GM04504 (cell line): ENCODE measurements at places on chromosomes 3 and 15.

DNA sequence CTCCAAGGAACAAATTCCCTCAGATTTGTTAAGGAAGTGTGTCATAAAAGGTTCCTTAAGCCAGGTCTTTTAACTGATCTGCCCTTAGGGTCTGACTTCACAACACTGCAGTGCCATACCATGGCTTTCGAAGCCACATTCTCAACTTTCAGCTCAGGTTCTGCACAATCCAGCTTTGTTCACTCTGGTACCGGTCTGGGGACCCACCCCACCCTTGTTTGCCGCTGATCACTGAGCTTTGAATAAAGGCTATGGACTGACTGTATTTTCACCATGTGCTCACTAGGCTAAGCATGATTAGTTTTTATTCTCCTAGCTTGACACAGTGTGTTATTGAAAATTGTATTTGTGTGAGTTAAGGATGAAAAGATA, 15.9 kb downstream of the SNX1 start:
- DNase-seq = no peak

GRCh38 chr3:133393691-133394474, 6.0 kb upstream of the BFSP2 start:
- DNase-seq = no peak

DNA sequence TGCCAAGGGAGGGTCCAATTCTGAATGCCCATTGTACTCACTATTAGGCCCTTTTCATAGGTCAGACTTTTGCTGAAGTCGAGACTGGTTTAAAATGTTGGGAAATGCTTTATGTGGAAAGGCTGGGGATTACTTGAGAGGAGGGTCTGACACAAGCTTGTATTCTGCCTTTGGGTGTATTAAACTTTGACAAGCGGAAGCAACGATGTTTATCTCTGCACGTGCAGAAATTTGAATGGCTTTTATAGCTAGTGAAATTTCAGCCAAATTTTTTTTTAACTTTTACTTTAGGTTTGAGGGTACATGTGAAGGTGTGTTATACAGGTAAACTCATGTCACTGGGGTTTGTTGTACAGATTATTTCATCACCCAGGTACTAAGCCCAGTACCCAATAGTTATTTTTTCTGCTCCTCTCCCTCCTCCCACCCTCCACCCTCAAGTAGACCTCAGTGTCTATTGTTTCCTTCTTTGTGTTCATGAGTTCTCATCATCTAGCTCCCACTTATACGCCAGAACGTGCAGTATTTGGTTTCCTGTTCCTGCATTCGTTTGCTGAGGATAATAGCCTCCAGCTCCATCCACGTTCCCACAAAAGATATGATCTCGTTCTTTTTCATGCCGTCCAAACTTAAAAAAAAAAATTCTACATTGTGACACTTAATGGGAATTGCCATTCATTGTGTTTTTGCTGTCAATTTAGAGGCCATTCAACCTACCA, 223.0 kb upstream of the BHLHE40 start:
- DNase-seq = no peak

DNA sequence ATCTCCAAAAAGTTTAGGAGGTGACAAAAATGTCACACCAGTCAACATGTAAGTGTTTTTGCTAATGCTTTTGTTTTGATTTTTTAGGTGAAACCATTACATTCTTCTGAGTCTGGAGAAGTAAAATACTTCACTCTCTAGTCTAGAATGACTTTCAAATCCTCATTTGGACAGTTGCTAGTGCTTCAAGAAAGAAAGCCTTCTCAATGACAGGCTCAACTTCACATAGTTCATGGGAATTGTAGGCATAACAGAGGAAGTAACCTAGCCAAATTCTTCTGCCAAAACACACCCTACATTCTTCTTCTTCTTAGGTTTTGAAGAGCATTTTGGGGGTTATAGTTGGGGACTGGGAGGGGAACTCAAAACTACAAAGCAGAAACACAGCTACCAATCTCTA, 29.4 kb upstream of the HEG1 start:
- no peak for DNase-seq

DNA sequence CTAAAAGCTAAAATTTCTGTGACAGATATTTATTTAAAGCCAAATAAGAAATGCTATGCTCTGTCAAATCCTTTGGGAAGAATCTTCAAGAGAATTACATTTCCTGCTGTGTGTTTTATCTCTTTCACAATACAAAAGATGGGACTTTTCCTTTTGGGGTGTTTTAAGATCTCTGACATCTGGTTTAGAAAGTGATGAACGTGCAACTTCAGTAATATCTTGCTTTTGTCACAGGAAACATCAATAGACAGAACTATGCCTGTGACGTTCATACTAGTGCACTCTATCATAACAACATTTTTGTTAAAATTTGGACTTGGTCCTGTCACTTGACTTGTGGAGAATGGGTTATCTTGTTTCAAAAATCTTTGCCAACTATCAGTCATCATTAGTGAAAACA, 195.7 kb upstream of the KCNMB2 start:
- no peak for DNase-seq

DNA sequence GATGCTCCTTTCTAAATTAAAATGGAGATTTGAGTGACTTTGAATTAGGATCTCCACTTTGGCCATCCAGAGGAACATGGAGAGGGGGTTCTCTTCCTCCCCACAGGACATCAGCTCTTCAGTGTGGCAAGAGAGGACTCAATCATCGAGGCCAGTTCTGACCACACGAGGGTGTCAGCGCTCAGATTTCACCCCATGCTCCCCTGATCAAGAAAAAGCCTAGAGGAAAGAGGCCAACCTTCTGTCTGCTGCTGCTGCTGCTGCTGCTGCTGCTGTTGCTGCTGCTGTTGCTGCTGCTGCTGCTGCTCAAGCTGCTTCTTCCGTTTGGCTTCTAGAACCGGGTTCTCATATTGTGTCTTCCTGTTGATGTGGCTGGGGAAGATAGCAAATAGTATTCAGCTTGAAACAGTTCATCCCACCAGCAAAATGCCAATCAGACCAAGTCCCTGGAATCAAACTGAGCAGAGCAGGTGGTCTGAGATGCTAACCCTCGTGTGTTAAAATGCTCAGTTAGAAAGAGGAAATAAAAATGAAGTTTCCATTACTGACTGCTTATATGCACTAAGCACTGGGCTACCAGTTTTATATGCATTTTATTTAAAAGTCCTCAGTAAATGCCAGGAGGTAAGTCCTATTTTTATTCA, 599.0 kb downstream of the MAGI1 start:
- DNase-seq = peak; percentile 32

- DNase-seq = no peak
Measured at GRCh38 chr3:72421126-72421525, 427.1 kb downstream of the SHQ1 start.

- DNase-seq = no peak
Measured at GRCh38 chr3:49120096-49120437, 556 bp downstream of the USP19 start.

DNA sequence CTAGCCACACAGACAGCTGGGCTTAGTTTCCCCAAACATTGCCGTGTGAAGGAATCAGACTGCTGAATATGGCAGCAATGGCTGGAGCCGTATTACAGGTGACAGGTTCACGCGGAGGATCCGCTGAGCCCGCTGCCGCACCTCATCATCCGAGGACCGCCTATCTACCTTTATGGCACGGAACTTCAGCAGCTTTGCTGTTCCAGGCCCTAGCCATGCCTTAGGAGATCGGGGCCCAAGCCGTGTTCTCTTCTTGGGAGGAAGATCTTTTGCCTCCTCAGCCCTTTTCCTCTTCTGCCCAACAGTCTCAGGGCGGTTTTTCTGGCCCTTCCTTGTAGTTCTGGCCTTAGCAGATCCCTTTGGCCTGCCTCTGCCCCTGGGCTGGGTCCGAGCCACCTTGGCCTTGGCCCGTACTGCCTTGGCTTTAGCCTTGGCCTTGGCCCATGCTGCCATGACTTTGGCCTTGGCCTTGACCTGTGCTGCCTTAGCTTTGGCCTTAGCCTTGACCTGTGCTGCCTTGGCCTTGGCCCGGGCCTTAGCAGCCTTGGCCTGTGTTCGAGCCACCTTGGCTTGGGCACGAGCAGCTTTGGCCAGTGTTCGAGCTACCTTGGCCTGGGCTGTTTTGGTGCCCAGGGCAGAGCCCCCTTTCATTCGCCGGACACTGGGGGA, 3.2 kb downstream of the CCDC71 start:
- no peak for DNase-seq

DNA sequence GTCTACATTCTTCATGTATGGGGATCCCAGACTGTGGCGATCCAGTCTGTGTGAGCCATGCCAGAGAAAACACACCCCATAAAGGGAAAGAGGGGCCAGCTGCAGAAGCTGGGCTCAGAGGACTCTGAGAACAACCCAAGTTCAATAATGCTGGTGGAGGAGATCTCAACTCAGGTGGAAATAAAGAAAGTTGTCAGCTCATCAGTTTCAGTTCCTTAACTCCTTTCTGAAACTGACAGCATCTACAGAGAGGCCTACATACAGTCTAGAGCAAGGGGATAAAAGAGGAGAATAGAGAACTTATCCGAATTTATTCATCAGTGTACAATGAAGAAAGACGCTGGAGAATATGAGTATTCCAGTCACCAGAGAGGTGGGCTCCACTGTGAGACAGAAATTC, 77.0 kb downstream of the NTRK3 start:
- no peak for DNase-seq
